ENCODE measurements at places on chromosomes 7 and 10. TPM values are rescaled to one million over a fixed set of nuclear protein-coding genes. Genes with fewer than 3 reads are reported as not detected.

The TAS2R4 gene
- 1.5 TPM for polyA plus RNA-seq

The POU6F2 gene
- polyA plus RNA-seq, result 0.33 TPM

The CLDN3 gene
- not detected for polyA plus RNA-seq

The CASP7 gene
- polyA plus RNA-seq, result 13.8 TPM

The LIPM gene
- polyA plus RNA-seq, result not detected

The ARMC10 gene
- polyA plus RNA-seq, result 45.5 TPM

The PIP gene
- polyA plus RNA-seq, result not detected

The PVRIG gene
- 0.12 TPM for polyA plus RNA-seq

The PPP1R9A gene
- polyA plus RNA-seq, result 2.4 TPM

The SSC4D gene
- 1.3 TPM for polyA plus RNA-seq

- no peak overlapping the region for H3K4me3 ChIP-seq
- H3K4me1 ChIP-seq, result no peaks in the 10 kb centered on the region
- H3K27me3 ChIP-seq, result no peaks in the 10 kb centered on the region
- peak; percentile 50 for DNase-seq
Observed at GRCh38 chr7:107463139-107464078, 6.4 kb upstream of the GPR22 start.

GRCh38 chr7:106356-106755 lies 86.0 kb upstream of the FAM20C start:
- no peak overlapping the region for H3K27ac ChIP-seq
- H3K4me3 ChIP-seq, result no peak overlapping the region
- no peaks in the 10 kb centered on the region for H3K27me3 ChIP-seq
- no peaks in the 10 kb centered on the region for H3K4me1 ChIP-seq
- no peak for DNase-seq
- no peaks in the 10 kb centered on the region for H3K36me3 ChIP-seq

- peaks cover 7% of the 10 kb centered on the region for H3K4me1 ChIP-seq
- H3K36me3 ChIP-seq, result no peaks in the 10 kb centered on the region
- H3K27me3 ChIP-seq, result no peaks in the 10 kb centered on the region
- no peak overlapping the region for H3K4me3 ChIP-seq
Observed at GRCh38 chr10:86821388-86821999, 65.1 kb downstream of the BMPR1A start.

- H3K36me3 ChIP-seq, result no peaks in the 10 kb centered on the region
- H3K4me3 ChIP-seq, result no peak overlapping the region
- peaks cover 34% of the 10 kb centered on the region for H3K4me1 ChIP-seq
Observed at GRCh38 chr7:131010717-131011431, 276.9 kb upstream of the KLF14 start.

GRCh38 chr7:27198871-27199801 lies 755 bp downstream of the HOXA13 start:
- peak overlapping the region; percentile 20 for H3K4me3 ChIP-seq
- no peak for DNase-seq
- H3K27me3 ChIP-seq, result peaks cover 6% of the 10 kb centered on the region
- H3K36me3 ChIP-seq, result no peaks in the 10 kb centered on the region
- H3K4me1 ChIP-seq, result peaks cover 4% of the 10 kb centered on the region
- no peak overlapping the region for H3K27ac ChIP-seq

- H3K27me3 ChIP-seq, result no peaks in the 10 kb centered on the region
- no peaks in the 10 kb centered on the region for H3K36me3 ChIP-seq
- H3K4me3 ChIP-seq, result no peak overlapping the region
- H3K27ac ChIP-seq, result no peak overlapping the region
- DNase-seq, result no peak
- H3K4me1 ChIP-seq, result no peaks in the 10 kb centered on the region
Observed at GRCh38 chr7:1358376-1359050, 100.8 kb downstream of the MICALL2 start.

DNA sequence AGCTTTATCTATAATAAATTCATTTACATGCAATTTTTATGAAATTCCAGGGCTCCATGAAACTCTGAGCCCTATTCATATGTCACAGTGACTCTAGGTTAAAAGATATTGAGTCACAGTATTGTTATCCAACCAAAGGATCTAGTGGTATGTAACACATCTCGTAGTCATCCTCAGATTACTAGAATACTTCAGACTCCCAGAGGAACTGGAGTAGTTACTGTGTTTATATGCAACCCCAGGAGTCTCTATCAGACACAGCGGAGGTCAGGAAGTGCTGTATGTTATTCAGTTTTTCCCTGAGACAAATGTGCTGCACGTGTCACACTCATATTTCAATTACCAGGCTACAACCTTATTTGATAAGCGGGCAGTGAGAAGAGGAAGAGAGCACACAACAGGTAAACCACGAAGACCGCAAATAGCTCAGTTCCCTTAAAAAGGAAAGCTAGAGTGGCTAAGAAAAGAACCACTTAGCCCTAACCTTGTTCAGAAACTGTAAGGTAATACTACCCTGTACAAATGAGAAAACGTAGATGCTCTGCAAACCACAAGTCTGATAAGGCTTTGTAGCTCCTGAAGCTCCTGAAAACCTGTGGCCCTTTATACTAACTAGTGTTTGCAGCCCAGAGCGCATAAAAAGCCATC lies 114.0 kb upstream of the CNTNAP2 start:
- H3K4me3 ChIP-seq, result no peak overlapping the region
- no peak overlapping the region for H3K27ac ChIP-seq
- H3K36me3 ChIP-seq, result no peaks in the 10 kb centered on the region
- no peaks in the 10 kb centered on the region for H3K4me1 ChIP-seq
- no peaks in the 10 kb centered on the region for H3K27me3 ChIP-seq

- no peak for DNase-seq
- no peak overlapping the region for H3K4me3 ChIP-seq
- H3K27me3 ChIP-seq, result no peaks in the 10 kb centered on the region
Observed at GRCh38 chr10:15572531-15573045, 147.1 kb downstream of the ITGA8 start.

DNA sequence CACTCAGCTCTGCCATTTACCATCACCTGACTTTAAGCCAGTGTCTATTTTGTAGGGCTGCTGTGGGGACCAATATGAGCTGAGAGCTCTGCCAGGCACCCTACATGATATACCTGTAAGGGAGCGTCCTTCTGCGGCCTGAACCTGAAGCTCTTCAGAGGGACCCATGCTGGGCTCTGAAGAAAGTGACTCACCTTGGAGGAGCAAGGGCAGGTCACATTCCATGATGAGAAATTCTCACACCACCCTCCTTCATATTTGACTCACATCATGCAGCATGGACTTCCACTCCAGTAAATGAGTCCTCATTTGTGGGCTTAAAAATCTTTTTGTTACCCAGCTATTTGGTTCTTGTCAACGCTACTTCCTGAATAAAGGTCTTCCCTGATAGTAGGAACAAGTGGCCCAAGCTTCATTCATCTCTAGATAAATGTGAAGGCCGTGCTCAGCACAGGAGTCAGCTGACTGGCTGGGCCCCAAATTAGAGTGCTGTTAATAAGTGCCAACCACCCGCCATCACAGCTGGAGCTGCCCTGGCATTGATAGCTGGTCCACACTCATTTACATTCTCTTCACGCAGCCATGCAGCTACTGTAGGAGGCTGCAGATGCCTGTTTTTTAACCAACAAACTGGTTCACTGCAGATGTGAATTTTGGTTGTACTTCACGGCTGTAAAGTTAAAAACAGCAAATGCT lies 78.4 kb downstream of the RNF216 start:
- H3K36me3 ChIP-seq, result no peaks in the 10 kb centered on the region
- H3K4me1 ChIP-seq, result peaks cover 12% of the 10 kb centered on the region
- no peak for DNase-seq
- no peaks in the 10 kb centered on the region for H3K27me3 ChIP-seq

DNA sequence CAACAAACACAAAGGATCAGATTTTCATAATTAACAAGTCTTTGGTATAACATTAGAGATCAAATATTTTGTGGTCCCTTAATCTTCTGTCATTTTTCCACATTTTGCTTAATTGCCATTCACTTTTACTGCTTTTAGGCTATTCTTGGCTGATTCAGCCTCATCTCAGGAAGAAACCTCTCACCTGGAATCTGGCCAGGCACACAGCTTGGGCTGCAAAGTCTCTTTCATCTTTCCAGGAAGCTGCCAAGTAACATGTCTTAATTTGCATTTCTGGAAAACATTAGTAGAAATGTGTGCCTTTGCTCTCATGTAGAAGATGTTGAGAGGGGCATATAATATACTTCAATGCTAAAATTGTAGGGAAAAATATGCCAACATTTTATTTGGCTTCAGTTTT lies 174.2 kb upstream of the STEAP4 start:
- no peaks in the 10 kb centered on the region for H3K4me1 ChIP-seq
- no peak overlapping the region for H3K27ac ChIP-seq
- H3K27me3 ChIP-seq, result no peaks in the 10 kb centered on the region
- no peak overlapping the region for H3K4me3 ChIP-seq
- no peaks in the 10 kb centered on the region for H3K36me3 ChIP-seq
- peak; percentile 8 for DNase-seq

DNA sequence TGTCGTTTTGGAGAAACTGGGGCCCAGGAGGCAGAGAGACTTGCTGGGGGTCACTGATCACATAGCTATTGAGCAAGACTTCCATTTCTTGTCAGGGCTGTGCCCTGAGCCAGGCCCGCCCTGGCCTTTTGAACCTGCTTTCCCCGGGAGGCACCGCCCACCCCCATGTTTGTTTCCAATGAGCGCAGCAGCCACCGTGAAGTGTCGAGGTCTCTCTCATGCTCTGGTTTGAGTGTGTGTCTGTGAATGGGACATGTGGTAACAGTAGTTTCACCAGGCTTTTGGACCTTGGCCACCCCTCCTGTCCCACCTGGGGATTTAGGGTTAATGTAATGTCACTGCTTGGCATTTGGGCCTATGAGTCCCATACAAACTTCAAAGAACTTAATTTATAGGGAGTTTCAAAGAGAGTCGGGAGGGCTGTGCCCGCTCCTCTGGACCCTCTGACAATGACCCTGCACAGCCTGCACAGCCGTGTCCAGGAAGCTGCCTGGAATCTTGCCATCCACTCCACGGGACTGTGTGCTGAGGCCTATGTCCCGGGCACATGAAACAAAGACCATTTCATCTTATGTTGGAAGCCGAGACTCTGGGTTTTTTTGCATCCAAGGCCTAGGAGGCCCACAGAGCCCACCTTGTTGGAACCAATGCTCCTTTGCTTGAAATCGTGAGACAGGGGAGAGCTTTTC lies 6.3 kb downstream of the PRF1 start:
- no peak for DNase-seq
- H3K4me3 ChIP-seq, result no peak overlapping the region
- H3K27me3 ChIP-seq, result no peaks in the 10 kb centered on the region
- no peak overlapping the region for H3K27ac ChIP-seq
- H3K4me1 ChIP-seq, result no peaks in the 10 kb centered on the region

GRCh38 chr10:133445751-133446708 lies 7.7 kb upstream of the SCART1 start:
- no peaks in the 10 kb centered on the region for H3K27me3 ChIP-seq
- no peaks in the 10 kb centered on the region for H3K4me1 ChIP-seq
- no peak overlapping the region for H3K4me3 ChIP-seq
- no peak for DNase-seq
- H3K27ac ChIP-seq, result no peak overlapping the region

GRCh38 chr7:117098457-117098856 lies 145.2 kb downstream of the ST7 start:
- H3K27ac ChIP-seq, result no peak overlapping the region
- no peaks in the 10 kb centered on the region for H3K27me3 ChIP-seq
- H3K36me3 ChIP-seq, result no peaks in the 10 kb centered on the region
- H3K4me3 ChIP-seq, result no peak overlapping the region
- DNase-seq, result no peak
- H3K4me1 ChIP-seq, result peaks cover 3% of the 10 kb centered on the region

GRCh38 chr7:15829691-15830090 lies 143.2 kb upstream of the MEOX2 start:
- H3K27me3 ChIP-seq, result no peaks in the 10 kb centered on the region
- H3K4me3 ChIP-seq, result no peak overlapping the region
- H3K27ac ChIP-seq, result no peak overlapping the region
- H3K36me3 ChIP-seq, result no peaks in the 10 kb centered on the region
- no peak for DNase-seq
- H3K4me1 ChIP-seq, result peaks cover 8% of the 10 kb centered on the region

- no peak overlapping the region for H3K27ac ChIP-seq
- H3K36me3 ChIP-seq, result no peaks in the 10 kb centered on the region
- no peaks in the 10 kb centered on the region for H3K4me1 ChIP-seq
- no peak overlapping the region for H3K4me3 ChIP-seq
- no peaks in the 10 kb centered on the region for H3K27me3 ChIP-seq
- DNase-seq, result no peak
Observed at GRCh38 chr10:108410236-108410635, 1245.7 kb upstream of the SORCS1 start.

DNA sequence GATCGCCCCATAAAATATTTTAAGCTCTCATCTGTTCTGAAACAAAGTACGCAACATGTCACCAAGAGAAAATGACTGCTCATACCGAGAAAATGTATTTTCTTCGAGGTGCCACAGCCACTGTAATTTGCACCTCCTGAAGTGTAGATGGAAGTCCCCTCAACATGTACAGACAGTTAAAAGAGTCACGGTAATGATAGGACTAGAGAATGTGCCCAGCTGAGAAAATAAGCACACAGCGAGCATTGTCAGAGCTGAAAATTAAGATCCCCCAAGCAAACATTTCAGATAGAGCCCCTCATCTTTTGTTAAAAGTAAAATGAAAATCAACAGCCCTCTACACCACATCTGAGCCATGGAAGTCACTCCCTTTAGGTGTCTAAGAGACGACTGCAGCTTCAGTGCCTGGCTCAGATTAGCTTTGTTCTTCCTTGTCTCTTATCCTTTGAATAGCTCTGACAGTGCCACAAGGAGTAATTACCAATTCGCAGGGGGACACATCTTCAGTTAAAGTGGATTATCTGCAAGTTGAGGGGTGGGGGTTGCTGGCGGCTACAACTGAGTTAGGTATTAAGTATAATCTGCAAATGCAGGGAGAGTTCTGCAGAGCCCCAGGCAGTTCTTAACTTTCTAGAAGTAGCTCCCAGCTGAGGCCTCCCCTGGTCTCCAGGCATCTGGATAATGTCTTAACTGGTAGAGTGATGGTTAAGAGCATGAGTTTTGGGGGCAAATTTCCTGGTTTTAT lies 222.7 kb upstream of the C7orf33 start:
- H3K27me3 ChIP-seq, result no peaks in the 10 kb centered on the region
- no peak overlapping the region for H3K4me3 ChIP-seq
- no peak for DNase-seq
- H3K27ac ChIP-seq, result no peak overlapping the region
- no peaks in the 10 kb centered on the region for H3K36me3 ChIP-seq
- H3K4me1 ChIP-seq, result no peaks in the 10 kb centered on the region

- no peak overlapping the region for H3K27ac ChIP-seq
- no peaks in the 10 kb centered on the region for H3K36me3 ChIP-seq
- H3K27me3 ChIP-seq, result no peaks in the 10 kb centered on the region
- H3K4me1 ChIP-seq, result no peaks in the 10 kb centered on the region
- no peak overlapping the region for H3K4me3 ChIP-seq
Observed at GRCh38 chr10:62734781-62735463, 69.6 kb upstream of the ADO start.

- peaks cover 3% of the 10 kb centered on the region for H3K4me1 ChIP-seq
- H3K27me3 ChIP-seq, result no peaks in the 10 kb centered on the region
- H3K36me3 ChIP-seq, result no peaks in the 10 kb centered on the region
- DNase-seq, result no peak
Observed at GRCh38 chr10:124520558-124521428, 59.2 kb downstream of the LHPP start.

GRCh38 chr7:27152816-27153442 lies 546 bp upstream of the HOXA3 start:
- H3K36me3 ChIP-seq, result no peaks in the 10 kb centered on the region
- no peak overlapping the region for H3K27ac ChIP-seq
- H3K27me3 ChIP-seq, result peaks cover 3% of the 10 kb centered on the region
- no peak for DNase-seq
- peaks cover 6% of the 10 kb centered on the region for H3K4me1 ChIP-seq
